ENCODE measurements at places on chromosomes 5 and 9.
A peak's percentile ranks its signal among the peaks of the same experiment; 100 is the strongest.

DNA sequence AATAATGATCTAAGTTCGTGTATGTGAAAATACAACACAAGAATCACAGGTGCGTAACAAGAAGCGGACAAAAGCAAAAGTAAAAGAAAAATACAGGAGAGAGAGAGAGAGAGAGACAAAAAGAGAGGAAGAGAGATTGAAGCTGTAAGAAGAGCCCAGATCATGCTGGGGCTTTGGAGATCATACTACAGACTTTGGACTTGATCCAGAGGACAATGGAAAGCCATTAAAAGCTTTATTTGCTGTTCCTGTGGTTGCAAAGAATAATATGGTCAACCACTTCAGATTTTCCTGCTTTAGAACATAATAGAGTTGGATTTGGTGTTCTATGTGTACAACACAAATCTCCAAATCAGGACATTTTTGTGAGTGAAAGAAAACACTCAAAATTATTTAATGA lies 561.4 kb downstream of the CAAP1 start:
- no peak for DNase-seq

- no peak for DNase-seq
Measured at GRCh38 chr5:78506261-78507024, 142.1 kb downstream of the LHFPL2 start.

- no peak for DNase-seq
Measured at GRCh38 chr5:88815050-88815789, 67.8 kb downstream of the MEF2C start.

- DNase-seq: no peak
Measured at GRCh38 chr5:32100230-32100629, 73.9 kb downstream of the GOLPH3 start.

DNA sequence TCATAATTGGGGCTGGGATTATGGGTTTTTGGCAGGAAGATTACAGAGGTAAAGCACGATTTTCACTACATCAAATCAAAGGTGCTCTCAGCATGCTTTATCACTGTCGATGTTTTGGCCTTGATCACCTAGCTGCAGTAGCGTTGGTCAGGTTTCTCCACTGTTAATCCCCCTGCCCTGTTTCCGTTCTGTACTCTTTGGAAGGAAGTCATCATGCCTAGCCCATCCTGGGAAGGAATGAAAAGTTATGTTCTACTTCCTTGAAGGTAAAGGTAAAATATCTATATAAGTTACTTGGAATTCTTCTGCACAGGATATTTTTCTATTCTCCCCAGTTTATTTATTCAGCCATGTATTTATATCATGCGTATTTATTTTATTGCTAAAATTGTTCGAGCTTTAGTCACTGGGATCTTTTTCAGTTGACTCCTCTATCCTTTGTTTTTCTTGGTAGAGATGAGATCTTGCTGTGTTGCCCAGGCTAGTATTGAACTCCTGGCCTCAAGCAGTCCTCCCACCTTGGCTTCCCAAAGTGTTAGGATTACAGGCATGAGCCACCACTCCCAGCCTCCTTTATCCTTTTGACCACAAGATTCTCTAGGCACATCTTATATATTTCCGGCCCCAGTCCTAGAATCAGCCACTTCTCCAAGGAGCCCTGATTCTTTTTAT lies 25.3 kb downstream of the FAF2 start:
- no peak for DNase-seq

- no peak for DNase-seq
Measured at GRCh38 chr9:89476546-89476945, 21.4 kb downstream of the SEMA4D start.

DNA sequence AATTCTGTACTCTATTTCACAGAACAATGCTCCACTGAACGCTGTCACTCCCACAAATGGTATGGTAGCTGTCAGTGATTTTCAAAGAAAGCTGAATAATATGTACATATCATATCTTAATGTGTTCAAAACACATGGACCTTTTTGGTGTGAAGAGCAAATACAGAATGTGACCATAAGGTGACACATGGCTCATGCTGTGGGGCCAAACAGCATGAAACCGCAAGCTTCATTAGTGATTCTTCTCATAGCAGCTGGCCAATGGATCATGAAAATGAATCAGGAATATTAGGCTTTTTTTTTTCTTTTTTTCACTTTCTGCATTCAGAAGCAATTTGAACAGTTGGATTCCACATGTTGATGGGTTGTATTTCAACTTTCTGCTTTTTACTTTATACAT lies 54.9 kb upstream of the CDH9 start:
- DNase-seq: no peak

DNA sequence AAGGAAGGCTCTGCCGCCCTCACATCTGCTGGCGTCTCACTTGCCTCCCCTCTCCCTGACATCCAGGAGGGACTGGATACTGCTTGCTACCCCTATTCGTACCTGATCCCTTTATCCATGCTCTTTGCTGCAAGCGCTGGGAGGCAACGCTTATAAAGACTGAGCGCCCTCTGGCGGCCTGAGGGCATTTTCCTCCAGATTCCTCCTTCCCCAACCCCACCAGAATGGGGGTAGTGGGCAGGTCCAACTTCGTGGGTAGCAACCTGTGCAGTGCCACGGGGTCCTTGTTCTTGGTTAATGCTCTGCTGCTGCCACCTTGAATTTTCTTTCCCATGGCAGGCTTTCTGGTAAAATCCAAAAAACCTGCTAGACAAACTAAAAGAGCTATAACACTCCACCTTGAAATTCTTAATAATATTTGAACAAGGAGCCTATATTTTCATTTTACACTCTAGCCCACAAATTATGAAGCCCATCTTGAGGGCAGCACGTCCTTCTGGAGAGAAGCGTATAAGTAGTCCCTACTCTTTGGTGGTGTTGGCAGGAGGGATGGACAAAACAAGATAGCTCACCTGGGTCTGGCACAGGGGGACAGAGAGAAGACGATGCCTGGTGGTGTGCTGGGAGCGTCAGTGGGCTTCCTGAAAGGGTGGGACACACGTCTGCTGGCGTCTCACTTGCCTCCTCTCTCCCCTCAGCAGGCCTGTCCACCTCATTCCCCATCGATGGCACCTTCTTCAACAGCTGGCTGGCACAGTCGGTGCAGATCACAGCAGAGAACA lies 52.5 kb downstream of the JADE2 start:
- DNase-seq: peak; percentile 88

GRCh38 chr5:133247881-133248624 lies 196.2 kb downstream of the HSPA4 start:
- no peak for DNase-seq

GRCh38 chr9:87872079-87872624 lies 10.5 kb upstream of the SPATA31E1 start:
- DNase-seq: no peak

GRCh38 chr5:43245724-43246385 lies 53.8 kb downstream of the NIM1K start:
- peak; percentile 21 for DNase-seq

- no peak for DNase-seq
Measured at GRCh38 chr9:108484468-108484867, 371.3 kb downstream of the ACTL7B start.

- DNase-seq: no peak
Measured at GRCh38 chr5:142972064-142972570, 201.9 kb downstream of the ARHGAP26 start.

DNA sequence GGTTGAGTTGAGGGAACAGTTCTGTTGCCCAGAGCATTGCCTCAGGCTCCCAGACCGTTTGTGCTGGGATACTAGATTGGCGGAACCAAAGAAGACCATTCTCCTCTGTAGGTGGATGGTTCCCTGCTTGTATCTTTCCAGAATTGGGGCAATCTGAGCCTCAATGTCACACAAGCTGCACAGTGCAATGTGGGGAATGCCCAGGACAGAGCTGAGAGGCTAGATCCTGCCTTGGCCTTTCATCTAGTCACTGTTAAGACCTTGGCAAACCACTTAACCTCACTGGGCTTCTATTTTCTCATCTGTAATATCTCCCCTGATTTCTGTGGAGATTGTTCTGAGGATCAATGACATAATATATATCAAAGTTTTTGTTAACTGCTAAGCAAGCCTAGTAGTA lies 16.9 kb upstream of the ERAP2 start:
- DNase-seq: no peak

DNA sequence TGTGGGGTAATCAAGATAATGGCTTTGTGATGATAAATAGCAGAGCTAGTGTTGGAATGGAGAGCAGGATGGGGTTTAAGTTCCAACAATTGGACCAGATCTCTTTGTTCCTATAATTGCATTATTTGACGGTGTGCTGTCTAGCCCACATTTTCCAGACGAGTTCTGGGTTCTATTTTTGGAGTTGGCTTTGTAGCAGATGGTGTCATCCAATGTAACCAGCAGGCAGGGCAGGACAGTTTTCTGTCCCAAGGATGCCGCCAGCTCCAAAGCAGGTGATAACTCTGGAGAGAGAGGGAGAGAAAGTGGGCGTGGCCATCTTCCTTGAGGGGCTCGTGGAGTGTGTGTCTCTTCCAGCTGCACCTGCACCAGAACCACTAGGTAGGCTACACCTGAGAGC lies 251.3 kb downstream of the KIF4B start:
- no peak for DNase-seq

GRCh38 chr5:168818558-168818957 lies 239.4 kb upstream of the PANK3 start:
- DNase-seq: no peak

DNA sequence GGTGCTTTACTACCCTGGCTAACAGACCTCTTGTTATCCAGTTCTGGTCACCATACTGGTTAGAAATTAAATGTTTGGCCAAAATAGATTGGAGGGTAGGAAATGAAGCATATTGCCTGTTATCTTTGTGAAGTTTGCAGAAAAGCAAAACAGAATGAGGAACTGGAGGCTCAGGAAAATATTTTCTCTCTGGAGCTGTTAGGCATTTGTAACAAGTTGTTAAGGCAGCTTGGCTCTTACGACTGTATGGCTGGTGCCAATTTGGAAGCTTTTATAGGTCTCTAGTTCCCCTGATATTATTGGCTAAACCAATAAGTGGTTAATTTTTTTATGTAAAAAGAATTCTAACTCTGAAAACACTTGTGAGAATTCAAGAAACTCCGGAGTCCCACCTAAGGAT lies 35.8 kb downstream of the CDH6 start:
- DNase-seq: no peak

GRCh38 chr9:135582966-135583687 lies 21.6 kb downstream of the PAEP start:
- DNase-seq: no peak

DNA sequence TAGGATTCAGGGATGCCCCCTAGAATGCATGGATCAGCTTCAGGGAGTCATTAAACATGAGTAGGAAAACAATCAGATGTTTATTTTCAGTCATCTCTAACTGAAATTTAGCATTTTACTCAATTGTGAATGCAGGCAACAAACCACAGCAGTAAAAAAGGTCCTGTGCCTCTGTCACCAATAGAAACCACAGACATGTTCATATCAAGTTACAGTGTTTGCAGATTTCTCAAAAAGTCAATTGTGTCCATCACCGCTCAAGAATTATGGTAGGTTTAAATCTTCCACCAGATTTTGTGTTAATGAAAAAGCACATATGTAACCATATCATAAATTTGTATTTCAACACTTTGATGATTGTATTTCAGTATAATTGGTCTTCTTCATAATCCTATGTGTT lies 68.4 kb upstream of the SLC1A1 start:
- no peak for DNase-seq

- DNase-seq: no peak
Measured at GRCh38 chr9:136416427-136416826, 6.0 kb downstream of the PMPCA start.

DNA sequence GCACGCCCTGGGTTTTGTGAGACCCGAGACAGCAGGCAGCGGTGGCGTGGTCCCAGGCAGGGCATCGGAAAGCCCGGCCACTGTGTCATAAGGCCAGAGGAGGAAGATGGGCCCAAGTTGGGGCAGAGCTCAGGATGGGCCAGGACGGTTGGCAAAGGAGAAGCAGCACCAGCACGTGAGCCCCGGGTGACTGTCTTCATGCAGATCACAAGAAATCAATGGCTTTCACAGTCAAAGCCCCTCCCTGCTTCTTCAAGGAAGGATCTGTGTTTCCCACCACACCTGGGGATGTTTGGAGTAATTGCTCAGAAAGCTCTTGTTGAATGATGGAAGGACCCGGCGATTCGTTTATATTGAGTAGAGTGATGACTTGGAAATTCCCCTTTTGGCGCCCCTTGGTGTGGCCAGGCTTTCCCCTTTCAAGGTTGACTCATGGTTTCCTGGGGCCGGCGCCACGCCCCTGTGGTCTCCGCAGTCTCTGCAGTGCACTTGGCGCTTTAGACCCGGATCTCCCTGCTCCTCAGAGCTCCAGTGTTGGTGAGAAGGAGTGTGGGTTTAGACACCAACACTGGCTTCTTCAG lies 52.1 kb downstream of the IL31RA start:
- DNase-seq: peak; percentile 74

GRCh38 chr9:106753155-106753671 lies 109.8 kb upstream of the ZNF462 start:
- DNase-seq: no peak

- DNase-seq: no peak
Measured at GRCh38 chr5:62017092-62017491, 288.9 kb upstream of the KIF2A start.

GRCh38 chr5:133108481-133108921 lies 56.7 kb downstream of the HSPA4 start:
- DNase-seq: no peak

DNA sequence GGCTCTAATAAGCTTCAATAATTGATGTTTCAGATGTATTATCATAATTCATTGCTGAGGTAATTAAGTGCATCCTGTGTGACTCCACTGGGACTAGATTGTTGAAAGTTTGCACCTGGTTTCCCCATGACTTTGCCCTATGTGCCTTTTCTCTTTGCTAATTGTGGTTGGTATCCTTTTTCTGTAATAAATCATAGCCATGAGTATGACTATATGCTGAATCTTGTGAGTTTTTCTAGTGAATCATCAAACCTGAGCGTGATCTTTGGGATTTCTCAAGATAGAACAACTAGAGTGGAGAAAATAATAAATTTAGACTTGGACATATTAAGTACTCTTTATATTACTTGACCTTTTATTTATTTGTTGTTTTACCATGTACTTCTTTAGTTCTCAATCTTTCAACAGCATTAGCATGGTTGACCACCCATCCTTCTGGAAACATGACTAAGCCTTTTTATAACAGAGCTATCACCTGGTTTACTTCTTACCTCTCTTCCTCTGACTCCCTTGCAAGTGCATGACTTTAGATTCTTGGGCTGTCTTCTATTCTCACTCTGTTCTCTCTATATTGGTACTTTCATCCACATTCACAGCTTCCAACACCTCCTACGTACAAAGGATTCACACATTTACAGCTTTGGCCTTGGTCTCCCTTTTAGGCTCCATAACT lies 239.6 kb upstream of the TAS2R1 start:
- DNase-seq: no peak

Measured in activated CD4-positive, alpha-beta T cell treated with anti-CD3 and anti-CD28 coated beads, Interleukin-2, amount 50 U/mL, for 48 hours (primary cell).